Fibroblast of lung (primary cell): ENCODE measurements at places on chromosomes 12 and 14. TPM values are rescaled to one million over a fixed set of nuclear protein-coding genes. Genes with fewer than 3 reads are reported as not detected.

The FITM1 gene
- total RNA-seq, result under 0.01 TPM in 1 of 2 replicates, not detected in the other

The CRACR2A gene
- 3.3 and 5.8 TPM in 2 replicates for total RNA-seq

The ISM2 gene
- total RNA-seq, result not detected in 2 replicates

The FBXO21 gene
- total RNA-seq, result 81.3 and 115 TPM in 2 replicates

The PUS1 gene
- 7.2 and 10.1 TPM in 2 replicates for total RNA-seq

The MRPL51 gene
- total RNA-seq, result 118 and 142 TPM in 2 replicates

The GPR137C gene
- total RNA-seq, result 0.50 and 0.51 TPM in 2 replicates

The PZP gene
- not detected in 2 replicates for total RNA-seq

The SERPINA5 gene
- total RNA-seq, result not detected in 2 replicates

The TAS2R14 gene
- 2.1 and 2.6 TPM in 2 replicates for total RNA-seq

The DNAJC22 gene
- total RNA-seq, result 4.6 and 4.8 TPM in 2 replicates

The PSMA3 gene
- 80.1 and 81.4 TPM in 2 replicates for total RNA-seq

The C12orf75 gene
- 40.6 and 133 TPM in 2 replicates for total RNA-seq

The CD163L1 gene
- 0.33 TPM in 1 of 2 replicates, not detected in the other for total RNA-seq

The IL26 gene
- 0.26 TPM in 1 of 2 replicates, not detected in the other for total RNA-seq

The NTF3 gene
- total RNA-seq, result 1.5 and 5.9 TPM in 2 replicates

The ACOT6 gene
- not detected in 2 replicates for total RNA-seq

The CLEC6A gene
- not detected in 2 replicates for total RNA-seq

The IRAK3 gene
- 7.4 and 11.1 TPM in 2 replicates for total RNA-seq

The BORCS5 gene
- 14.4 and 15.7 TPM in 2 replicates for total RNA-seq

The KLRC2 gene
- not detected in 2 replicates for total RNA-seq

The RTN1 gene
- under 0.01 and 0.17 TPM in 2 replicates for total RNA-seq

The DHRS1 gene
- 6.9 and 10.7 TPM in 2 replicates for total RNA-seq

The SMCO3 gene
- total RNA-seq, result 0.17 TPM in 1 of 2 replicates, not detected in the other

The PLEKHA5 gene
- 29.8 and 50.4 TPM in 2 replicates for total RNA-seq

The ORAI1 gene
- 5.6 and 8.1 TPM in 2 replicates for total RNA-seq

The FAM186B gene
- 0.33 and 0.51 TPM in 2 replicates for total RNA-seq

The HRK gene
- total RNA-seq, result under 0.01 TPM in 2 replicates

The FOXM1 gene
- 1.3 and 7.3 TPM in 2 replicates for total RNA-seq

The OR10AD1 gene
- total RNA-seq, result not detected in 2 replicates

The HOTAIR gene
- not detected in 2 replicates for total RNA-seq

The ARL6IP4 gene
- total RNA-seq, result 145 and 157 TPM in 2 replicates

The TDRD9 gene
- total RNA-seq, result 0.50 and 1.0 TPM in 2 replicates

The PTPRQ gene
- total RNA-seq, result 0.77 and 1.3 TPM in 2 replicates

The GLIPR1L2 gene
- total RNA-seq, result 0.33 and 1.0 TPM in 2 replicates

The RAB5B gene
- 46.2 and 55.3 TPM in 2 replicates for total RNA-seq

The NKX2-8 gene
- total RNA-seq, result not detected in 2 replicates

The CLECL1 gene
- total RNA-seq, result not detected in 2 replicates

The FOXN3 gene
- total RNA-seq, result 27.5 and 27.9 TPM in 2 replicates
